Stimulated activated CD8-positive, alpha-beta memory T cell treated with anti-CD3 and anti-CD28 coated beads, Interleukin-7, amount 100 ng/mL, for 4 hours (primary cell): ENCODE measurements at places on chromosomes 3 and 15.

GRCh38 chr3:13162549-13163320 is 89.5 kb upstream of the IQSEC1 start:
- DNase-seq = no peak

DNA sequence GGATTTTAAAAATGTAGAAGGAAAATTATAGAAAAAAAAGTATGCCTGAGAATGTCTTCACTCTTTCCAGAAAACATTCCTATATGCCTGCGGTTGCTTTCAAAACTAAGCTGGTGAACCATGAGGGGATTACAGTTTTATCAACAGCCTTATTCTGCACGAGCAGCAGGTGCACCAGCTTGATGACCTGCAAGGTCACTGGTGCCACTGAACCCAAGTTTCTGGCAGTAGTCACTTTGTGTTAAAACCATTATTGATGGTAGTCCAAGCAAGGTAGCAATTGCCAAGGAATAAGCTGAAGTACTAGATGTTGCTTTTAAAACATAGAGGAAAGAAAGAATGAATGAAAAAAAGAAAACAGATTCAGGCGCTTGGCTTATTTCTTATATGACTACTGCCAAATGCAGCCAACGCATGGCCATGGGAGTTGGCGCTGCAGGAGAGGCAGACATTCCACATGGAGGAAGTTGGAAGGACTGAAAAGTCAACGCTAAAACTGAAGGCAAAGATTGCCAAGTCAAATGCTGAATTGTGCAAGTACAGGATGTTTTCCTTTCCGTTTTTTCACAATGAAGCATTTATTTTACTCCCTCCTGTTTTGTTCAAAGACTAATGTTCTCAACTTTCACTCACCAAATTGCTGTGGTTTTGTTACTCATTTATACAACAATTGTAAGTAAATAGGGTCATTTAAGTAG is 601.4 kb downstream of the CADM2 start:
- no peak for DNase-seq

DNA sequence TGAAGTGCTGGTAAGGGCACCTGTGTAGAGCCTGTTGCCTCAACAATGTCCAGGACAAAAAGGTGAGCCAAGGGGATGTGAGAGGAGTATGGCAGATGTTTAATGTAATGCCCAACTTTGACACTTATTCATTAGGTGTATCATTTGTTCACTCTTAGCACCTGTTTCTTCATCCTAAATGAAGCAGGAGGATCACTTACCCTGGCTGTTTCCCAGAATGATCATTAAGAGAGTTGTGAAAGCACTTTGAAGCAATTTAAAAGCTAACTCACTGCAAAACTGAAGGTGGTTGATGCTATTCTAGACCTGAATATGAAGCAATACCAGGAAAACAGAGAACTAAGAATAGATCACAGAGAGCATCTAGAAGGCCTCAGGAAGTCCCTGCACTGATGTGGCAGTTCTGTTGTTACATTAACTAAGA is 3.4 kb upstream of the HHLA2 start:
- no peak for DNase-seq

DNA sequence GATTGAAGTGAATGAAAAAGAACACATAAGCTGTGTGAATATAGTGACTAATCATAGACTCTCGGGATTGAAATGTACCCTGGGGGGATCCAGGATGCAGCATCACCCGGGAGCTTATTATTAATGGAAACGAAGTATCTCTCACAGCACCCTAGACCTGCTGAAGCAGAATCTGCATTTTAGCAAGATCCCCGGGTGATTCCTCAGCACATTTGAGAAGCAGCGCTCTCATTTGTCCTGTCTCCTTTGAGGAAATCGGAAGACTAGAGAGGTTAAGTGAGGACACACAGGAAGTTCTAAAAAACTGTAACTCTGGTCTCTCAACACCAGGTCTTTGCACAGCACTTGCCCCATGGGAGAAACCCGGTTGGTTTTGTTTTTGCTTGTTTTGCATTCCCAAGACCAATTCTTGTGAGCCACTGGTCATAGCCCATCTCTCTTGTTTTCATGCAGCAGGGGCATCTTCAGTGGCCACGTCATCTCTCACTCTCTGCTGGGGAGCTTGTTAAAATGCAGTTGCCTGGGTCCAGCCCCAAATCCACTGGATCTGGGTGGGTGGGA is 30.2 kb downstream of the ZNF710 start:
- no peak for DNase-seq

GRCh38 chr15:33561407-33561806 is 250.6 kb downstream of the RYR3 start:
- no peak for DNase-seq

DNA sequence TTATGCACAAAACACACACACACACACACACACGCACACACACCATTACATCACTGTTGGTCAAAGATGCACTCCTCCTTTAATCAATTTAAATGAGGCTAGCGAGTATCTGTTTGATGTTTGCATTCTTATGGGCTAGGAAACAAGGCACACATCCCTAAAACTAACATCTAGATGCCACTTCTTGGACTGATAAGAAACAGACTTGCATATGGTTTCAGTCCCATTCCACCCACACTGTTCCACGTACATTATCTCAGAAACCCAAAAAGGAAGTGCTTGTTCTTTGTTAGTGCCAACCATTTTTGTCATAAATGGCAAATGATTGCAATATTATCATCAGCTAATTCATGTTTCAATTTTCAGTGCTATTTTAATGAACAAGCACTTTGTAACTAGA is 69.5 kb downstream of the CCR1 start:
- no peak for DNase-seq

- DNase-seq = no peak
These were observed 1006.7 kb downstream of the ROBO2 start for GRCh38 chr3:78046566-78046965.
